ENCODE measurements at places on chromosomes 12 and 14.

- peak; percentile 72 for DNase-seq
Observed at GRCh38 chr12:45170456-45171042, 45.3 kb upstream of the ANO6 start.

DNA sequence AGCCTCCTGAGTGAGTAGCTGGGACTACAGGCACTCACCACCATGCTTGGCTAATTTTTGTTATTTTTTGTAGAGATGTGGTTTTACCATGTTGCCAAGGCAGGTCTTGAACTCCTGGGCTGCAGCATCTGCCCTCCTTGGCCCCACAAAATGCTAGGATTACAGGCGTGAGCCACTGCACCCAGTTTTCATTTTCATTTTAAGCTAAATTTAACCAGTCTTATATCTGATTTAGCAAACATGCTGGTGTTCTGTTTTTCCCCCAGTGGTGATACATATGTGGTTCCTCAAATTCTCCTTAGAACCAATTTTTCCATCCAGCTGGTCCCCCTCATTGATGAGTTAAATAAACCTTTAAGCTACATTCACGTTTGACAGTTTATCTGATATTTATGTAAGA is 43.8 kb upstream of the BICD1 start:
- DNase-seq = no peak

- no peak for DNase-seq
Observed at GRCh38 chr12:18332173-18332572, 70.9 kb downstream of the PIK3C2G start.

GRCh38 chr12:41206298-41206697 is 18.2 kb downstream of the PDZRN4 start:
- DNase-seq = no peak

GRCh38 chr14:43647302-43647701 is 859.8 kb downstream of the FSCB start:
- DNase-seq = no peak

- DNase-seq = no peak
Observed at GRCh38 chr12:16329594-16329993, 17.9 kb upstream of the MGST1 start.

- no peak for DNase-seq
Observed at GRCh38 chr14:89827265-89827664, 127.3 kb downstream of the EFCAB11 start.

Measured in CD4-positive, alpha-beta T cell treated with Interleukin-12 subunit alpha and Interleukin-12 subunit beta, for 1 hour (primary cell).